ENCODE measurements at places on chromosomes 3 and 15.

GRCh38 chr3:145981056-145981455, 179.9 kb downstream of the PLOD2 start:
- DNase-seq, result no peak

GRCh38 chr15:36185845-36186244, 393.6 kb upstream of the CDIN1 start:
- no peak for DNase-seq

DNA sequence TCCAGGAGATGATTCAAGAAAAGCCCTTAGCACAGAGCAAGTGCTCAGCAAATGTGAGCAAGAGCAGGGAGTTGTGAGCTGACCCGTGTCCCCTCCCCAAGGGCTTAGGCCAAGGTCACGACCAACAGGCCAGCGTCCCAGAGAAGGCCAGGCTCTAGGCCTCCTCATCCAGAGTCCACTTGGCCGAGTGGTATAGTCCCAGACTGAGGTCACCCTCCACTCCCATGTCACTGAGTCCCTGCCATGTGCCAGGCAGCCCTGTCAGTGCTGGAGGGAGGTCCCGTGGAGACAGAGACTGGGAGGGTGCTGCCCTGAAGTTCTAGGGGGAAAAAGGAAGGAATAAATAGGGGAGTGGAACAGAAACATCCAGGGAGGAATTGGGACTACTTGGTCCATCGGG, 44.0 kb downstream of the TPRA1 start:
- no peak for DNase-seq

GRCh38 chr3:195207731-195208130, 63.2 kb downstream of the XXYLT1 start:
- DNase-seq, result no peak

DNA sequence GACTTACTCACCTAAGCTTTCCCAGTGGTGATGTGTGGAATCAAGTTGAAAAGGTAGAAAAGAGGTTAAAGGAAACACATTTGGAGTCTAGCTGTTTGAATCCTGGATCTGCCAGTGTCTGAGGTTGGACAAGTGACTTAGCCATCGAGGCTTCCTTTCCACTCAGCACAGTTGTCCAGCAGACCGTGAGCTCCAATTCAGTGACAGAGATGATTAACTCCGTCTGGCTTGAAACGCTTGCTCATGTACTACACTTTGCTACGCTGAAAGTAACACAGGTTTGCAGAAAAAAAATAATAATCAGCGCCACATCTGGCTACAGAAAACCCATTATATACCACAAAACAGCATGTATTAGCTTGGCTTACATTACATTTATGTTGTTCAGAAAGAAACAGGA, 364.9 kb upstream of the MCTP2 start:
- no peak for DNase-seq

- DNase-seq, result no peak
These were observed 63.1 kb downstream of the TLE3 start for GRCh38 chr15:70034596-70034995.

GRCh38 chr15:55218056-55218455, 21.3 kb upstream of the RSL24D1 start:
- DNase-seq, result no peak

DNA sequence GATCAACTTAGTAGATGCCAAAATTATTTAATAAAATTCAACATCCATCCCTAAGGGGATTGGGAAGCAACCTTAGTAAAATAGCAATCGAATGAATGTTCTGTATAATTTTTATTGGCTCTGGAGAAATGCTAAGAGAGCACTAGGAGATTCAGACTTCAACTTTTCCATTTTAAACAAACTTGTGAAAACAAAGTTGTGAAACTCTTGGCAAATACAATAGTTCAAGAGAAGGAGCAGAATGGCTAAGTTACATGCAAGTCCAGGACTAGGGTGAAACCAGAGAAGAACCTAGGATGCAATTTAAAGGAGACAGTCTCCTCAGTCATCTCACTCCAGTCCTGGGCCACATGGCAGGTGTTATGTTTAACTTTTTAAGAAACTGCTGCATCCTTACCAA, 16.7 kb upstream of the ZNF280D start:
- no peak for DNase-seq

- no peak for DNase-seq
These were observed 47.4 kb upstream of the CRTC3 start for GRCh38 chr15:90482124-90483011.

GRCh38 chr3:36988356-36988755, 4.6 kb downstream of the EPM2AIP1 start:
- no peak for DNase-seq

GRCh38 chr3:138359148-138359918, 11.0 kb downstream of the MRAS start:
- DNase-seq, result no peak

GRCh38 chr3:105730801-105731354, 137.9 kb downstream of the CBLB start:
- DNase-seq, result no peak

- no peak for DNase-seq
These were observed 113.9 kb downstream of the LSAMP start for GRCh38 chr3:116331380-116331779.

DNA sequence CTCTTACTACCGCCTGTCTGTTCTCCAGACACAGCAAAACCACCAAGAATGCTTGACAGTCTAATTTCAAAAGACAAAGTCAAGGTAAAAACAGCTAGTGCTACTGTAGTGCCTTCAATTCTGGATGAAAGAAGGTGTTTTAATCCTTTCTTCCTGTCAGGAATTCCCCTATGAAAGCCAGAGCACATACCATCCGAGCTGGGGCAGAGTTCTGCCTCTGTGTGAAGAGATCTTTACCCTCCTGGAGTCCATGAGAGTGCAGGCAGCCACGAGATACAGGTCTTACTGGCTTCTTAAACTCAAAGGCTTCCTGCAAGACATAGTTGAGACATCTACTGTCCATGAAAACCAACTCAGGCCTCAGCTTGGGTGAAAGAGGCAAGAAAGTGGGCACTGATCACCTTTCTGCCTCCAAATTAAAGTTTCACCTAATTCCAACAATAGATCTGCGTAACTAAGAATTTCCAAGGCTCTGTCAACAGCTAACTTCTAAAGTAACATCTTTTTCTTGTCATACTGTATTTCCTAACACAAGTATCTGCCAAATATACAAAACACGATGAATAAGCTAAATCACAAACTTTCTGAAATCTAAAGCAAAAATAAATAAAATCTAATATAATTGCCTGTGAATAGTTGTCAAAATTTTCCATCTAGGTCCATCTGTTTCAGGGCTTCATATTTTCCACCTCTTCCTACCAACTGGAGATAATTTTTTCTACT, 7.5 kb downstream of the CDC25A start:
- no peak for DNase-seq

GRCh38 chr15:78368651-78369050, 28.5 kb downstream of the CRABP1 start:
- no peak for DNase-seq

DNA sequence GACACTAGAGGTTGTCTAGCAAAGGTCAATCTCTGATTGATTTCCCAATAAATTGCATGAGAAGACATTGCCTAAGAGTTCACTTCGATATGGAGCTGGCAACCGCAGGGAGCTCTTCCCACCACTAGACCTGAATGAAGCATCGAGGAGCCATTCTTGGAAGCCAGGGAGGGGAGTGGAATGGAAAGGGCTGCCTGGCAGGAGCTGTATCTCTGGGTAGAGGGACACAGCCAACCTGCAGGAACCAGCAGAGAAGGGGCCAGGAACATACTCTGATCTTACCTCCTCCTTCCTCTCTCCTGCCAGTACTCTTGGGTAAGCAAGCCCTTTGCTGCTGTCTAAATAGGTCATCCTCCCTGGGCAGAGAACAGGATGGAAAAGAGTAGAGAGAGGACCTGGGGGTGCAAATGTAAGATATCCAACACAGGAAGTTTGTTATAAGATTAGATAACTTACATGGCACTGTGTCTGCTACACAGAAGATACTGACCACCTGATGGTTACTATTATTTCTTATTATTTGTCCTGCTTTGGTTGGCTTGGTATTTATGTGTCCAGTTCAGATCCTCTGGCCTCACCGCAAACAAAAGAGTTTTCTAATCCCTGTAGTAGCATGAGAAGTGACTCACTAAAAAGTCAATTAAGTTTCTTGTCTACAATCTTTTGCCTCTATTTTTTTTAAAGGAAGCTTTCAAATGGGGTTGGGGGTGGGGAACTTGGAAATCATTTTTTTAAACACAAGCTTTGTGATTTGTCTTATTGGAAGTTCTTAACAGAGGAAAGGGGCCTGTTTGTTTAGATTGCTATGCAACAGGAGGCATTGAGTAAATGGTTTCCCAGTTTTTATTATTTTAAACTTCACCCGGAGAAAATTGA, 156.7 kb upstream of the TSC22D2 start:
- DNase-seq, result no peak

DNA sequence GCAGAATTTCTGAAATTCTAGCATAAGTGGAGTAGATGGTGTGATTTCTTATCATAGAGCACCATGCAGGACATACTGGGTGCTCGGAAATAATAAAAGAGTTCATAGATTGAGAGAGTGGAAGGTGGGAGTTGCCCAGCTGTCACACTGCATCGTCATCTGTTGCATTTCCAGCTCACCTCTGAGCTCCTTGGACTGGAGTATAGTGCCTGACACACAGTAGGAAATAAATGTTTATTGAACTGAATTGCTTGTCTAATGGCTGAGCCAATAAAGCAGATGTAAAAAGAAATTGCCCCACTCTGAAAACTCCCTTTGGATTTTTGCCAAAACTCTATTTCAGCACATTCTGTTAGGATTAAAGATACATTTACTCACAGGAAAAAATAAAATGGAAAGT, 108.9 kb upstream of the UBE2E1 start:
- no peak for DNase-seq

- DNase-seq, result no peak
These were observed 229.6 kb upstream of the FEZF2 start for GRCh38 chr3:62602987-62603386.

GRCh38 chr3:152266221-152266995, 2.3 kb upstream of the MBNL1 start:
- no peak for DNase-seq

DNA sequence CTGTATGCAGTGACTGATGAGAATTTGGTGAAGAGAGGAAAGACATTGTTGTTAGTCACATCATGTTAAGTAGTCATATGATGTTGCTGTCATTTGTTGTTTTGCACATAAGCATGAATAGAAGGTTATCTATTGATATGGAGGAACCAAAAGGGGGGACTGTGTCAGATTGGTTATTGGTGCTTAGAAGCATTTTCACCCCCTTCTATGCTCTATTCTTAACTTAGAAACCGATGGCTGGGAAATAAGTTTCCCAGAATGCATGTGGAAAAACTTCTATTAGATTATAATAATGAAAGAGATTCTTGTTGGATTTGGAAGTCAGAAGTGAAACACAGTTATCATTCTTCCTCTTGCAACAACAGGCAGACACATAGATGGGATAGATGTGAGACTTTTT, 33.2 kb upstream of the CADM2 start:
- DNase-seq, result no peak

DNA sequence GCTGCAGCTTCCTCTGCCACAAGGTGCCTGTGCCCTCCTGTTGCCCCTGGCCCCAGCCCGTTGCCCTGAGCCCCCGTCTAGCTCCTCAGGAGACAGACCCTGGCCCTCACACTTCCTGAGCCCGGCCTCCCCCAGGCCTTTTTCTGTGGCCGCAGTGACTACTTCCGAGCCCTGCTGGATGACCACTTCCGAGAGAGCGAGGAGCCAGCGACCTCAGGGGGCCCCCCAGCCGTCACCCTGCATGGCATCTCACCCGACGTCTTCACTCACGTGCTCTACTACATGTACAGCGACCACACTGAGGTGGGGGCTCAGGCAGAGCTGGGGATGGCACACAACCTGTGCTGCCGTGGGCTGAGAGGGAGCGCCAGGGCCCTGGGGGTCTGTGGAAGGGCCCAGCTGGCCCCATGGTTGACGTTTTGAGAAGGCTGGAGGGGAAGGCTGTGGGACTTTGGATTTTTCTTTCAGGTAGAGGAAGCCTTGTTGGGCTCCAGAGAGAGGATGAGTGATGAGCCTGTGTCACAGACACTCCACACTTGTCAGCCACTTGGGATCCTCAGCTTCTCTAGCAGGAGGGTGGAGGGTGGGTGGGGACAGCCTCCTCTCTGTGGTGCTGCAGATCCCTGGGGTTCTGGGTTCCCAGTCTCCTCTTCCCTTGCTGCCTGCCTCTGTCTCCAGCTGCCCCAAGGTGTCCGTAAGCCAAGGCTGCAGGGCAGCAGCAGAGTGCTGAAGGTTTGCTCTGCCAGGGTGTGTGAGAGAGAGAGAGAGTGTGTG, 5.0 kb downstream of the ABTB1 start:
- DNase-seq, result no peak

DNA sequence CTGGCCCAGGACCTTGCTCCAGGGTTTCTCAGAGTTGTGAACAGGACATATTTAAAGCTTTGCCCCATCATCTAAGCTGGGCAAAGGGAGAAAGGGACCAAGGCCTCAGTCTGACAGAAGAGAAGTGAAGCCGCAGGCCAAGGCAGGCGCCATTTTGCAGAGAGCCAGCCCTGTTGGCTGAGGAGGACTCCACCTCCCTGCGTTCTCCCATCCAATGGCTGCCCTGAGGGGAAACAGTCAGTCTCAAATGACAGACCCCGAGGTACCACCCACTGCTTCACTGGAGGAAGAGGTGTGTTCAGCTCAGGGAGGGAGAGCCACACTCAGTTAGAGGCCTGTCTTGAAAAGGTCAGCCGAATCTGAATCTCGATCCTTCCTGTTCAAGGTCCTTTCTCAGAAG, 86.1 kb downstream of the ADAMTS17 start:
- no peak for DNase-seq
